ENCODE measurements at places on chromosomes 4 and X.

DNA sequence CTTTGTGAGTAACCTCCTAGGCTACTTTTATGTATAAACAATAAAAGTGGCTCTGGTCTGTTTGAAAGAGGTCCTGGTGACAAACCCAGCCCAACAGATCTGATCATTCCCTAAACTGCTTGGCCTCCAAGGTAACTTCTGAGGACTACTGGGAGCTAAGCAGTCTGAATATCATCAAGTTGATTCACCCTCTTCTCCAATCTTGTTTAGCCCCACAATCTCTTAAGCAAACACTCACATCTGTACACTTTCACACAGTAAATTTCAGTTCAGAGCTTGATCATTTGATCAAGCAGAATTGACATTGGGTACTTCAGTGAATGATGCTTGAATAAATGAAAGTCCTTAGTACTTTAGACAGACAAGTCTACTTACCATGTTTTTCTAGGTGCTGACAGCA lies 74.7 kb downstream of the HCCS start:
- no peak for DNase-seq

DNA sequence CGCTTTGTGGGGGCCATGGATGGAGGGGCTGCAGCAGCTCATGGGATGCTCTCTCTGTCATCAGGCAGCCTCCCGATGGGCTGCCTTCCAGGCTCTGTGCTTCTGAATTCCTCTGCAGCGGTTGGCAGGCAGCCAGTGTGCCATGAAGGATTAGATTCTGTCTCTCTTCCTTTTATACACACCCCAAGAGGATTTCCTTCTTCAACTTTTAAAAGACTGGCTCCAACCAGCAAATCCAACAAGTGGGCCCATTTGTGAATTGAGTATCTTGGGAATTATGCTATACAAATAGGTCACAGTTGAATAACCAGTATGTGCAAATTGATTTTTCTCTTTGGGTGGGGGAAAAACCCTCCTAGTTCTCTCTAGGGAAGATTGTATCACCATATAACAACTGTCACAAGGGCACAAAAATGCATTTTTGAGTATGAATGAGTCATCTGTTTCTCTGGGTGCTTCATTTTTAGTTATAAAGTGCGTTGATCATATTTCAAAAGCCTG lies 96.8 kb upstream of the FAT1 start:
- DNase-seq = peak; percentile 63

DNA sequence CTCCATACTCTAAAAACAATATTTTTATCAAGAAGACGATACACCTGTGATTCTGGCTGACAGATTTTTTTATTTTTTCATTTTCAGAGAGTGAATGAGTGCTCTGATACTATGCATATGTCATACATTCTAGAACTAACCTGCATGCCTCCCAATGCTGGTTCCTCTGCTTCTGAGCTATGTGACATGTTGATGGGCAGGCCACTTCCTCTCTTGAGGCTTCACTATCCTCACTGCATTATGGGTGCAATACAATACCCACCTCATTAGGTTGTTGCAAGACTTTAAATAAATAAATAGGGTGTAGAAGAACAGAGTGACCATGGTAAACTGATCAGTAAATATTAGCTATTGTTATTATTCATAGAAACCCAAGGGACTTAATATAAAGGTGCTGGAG lies 408.3 kb downstream of the HNRNPD start:
- no peak for DNase-seq

DNA sequence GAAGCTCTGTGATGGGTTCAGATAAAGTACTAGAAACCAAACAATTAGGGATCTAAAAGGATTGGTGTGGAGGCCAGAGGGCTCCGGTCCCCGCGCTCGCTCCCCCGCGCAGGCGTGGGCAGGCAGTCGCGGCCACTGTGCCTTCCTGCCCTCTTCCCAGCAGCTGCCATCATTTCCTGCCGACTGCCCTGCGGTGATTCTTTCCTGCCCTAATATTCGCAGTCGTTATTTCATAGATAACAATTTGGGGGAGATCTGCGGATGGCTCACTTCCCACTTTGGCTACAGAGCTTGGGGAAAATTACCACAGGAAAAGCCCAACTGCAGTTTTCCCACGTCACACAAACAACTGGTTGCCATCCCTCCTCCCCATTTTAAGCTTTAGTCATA lies 2.2 kb downstream of the GRIA2 start:
- DNase-seq = no peak

- DNase-seq = no peak
These were observed 24.0 kb downstream of the C4orf51 start for GRCh38 chr4:145703850-145704497.

GRCh38 chrX:67288156-67288555 lies 255.7 kb upstream of the AR start:
- DNase-seq = no peak

- peak; percentile 17 for DNase-seq
These were observed 131.7 kb upstream of the VCX3A start for GRCh38 chrX:6666624-6667023.

- peak; percentile 62 for DNase-seq
These were observed 246.6 kb downstream of the OPHN1 start for GRCh38 chrX:68186552-68187262.

DNA sequence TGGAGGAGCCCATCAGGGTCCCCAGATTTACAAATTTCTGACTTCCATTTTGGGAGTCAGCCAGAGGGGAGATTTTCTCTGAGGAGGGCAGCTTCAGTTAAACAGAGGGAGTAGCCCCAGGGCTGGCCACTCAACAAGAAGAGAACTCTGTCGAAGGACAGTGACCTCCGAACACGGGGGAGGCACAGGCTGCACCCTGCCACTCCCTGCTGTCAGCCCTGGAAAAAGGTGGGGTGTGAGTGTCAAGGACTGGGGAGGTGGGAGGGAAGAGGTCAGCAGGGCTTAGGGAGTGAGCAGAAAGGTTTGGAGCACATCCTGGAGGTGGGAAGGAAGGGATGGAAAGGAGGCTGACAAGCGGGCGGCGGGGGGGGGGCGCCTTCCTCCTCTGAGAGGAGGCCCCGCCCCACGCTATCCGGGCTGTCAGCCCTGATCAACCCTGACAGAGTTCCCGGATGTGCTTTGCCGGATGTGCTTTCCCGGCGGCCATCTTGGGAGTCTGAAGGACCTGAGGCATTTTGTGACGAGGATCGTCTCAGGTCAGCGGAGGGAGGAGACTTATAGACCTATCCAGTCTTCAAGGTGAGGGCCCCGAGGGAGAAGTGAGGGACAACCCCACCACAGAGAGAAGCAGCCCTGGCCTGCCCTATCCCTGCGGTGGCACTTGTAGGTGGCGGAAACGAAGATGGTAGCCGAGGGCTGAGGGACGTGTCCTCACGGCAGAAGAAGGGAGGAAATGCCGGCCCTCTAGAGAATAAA lies at the start of gene MAGEC1:
MAGEC1 (plus strand) TSS at position 495 of the 756 bp plus-strand sequence. CDS start 1,179 bp downstream, outside the sequence.
- no peak for DNase-seq

DNA sequence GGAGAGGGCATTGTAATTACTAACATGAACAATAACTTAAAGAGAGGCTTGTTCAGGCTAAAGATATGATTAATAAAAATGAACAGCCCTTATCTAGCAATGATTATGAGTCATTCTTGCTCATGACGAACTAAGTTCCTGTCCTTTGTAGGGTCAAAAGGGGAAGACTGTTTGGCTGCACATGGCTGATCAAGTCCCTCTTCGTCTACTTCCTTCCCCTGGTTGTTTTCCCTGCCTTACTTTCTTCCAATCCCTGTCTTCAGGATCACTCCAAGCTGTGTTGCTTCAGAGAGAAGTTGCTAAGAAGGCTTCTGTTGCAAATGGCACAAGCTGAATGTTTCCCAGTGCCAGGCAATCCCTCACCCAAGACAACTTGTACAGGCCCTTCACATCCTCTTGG lies 115.0 kb upstream of the HS3ST1 start:
- DNase-seq = peak; percentile 91

All from kidney tubule cell (primary cell).